GM20000 (cell line): ENCODE measurements at places on chromosomes 13 and 19.

DNA sequence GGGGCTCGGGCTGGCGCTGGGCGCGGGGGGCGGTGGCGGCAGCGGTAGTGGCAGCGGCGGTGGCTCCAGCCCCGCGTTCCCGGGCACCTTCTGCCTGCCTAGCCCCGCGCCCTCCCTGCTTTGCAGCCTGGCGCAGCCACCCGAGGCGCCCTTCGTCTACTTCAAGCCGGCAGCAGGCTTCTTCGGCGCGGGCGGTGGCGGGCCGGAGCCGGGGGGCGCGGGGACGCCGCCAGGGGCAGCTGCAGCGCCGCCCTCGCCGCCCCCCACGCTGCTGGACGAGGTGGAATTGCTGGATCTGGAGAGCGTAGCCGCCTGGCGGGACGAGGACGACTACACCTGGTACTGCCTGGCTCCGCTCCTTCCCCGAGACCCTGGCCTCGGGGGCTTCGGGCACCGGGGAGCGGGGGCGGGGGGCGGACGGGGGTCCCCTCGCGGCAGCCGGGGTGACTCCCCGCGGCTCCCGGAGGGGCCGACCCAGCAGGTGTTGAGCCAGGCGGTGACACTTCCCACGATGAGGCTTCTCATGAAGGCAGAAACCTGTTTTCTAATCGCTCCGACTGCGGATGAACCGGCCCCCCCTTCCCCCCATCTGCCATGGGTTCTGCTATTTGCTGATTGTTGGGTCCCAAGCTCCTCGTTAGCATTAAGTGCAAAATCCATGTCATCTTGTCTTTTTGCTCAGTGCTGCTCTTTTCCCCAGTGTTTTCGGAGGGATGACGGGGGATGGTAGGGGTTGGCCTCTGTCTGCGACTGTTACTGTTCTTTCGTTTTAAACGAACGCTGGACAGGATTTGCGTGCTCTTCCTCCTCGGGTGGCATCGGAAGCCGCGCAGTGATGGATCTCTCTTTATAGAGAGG is 943 bp downstream of the SLAIN1 start:
- DNase-seq, result peak; percentile 71

DNA sequence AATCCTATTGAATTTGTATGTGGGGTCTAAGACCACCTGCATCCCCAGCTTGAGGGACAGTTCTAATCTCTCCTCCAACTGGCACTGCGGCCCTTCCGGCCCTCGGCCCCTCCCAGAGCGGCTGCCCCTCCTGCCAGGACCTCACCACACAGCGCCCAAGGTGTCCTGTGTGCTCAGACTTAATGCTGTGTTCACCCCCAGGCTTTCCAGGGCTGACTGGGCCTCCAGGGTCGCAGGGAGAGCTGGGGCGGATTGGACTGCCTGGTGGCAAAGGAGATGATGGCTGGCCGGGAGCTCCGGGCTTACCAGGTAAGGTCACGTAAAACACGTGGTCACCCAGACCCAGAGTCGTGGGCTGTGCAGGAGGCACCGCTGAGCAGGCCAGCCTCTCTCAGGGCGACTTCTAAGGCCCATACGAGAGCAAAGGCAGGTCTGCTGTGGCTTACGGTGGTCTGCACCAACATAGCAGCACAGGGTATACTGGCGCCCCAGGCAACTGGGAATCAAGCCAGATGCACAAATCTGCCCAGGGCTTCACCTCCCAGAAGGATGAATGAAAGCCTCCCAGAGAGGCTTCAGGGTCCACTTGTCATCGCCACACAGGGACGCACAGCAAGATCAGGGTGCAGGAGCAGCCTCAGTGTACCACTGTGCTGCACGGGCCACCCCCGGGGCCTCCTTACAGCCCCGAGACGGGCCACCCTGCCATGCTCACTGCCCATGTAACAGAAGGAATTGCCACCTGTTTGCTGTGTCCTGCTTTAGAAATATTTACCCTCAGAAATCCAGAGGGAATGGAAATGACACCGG is 69.4 kb downstream of the RAB20 start:
- DNase-seq, result no peak

- no peak for DNase-seq
Observed at GRCh38 chr13:46668302-46668720, 115.3 kb downstream of the LRCH1 start.

DNA sequence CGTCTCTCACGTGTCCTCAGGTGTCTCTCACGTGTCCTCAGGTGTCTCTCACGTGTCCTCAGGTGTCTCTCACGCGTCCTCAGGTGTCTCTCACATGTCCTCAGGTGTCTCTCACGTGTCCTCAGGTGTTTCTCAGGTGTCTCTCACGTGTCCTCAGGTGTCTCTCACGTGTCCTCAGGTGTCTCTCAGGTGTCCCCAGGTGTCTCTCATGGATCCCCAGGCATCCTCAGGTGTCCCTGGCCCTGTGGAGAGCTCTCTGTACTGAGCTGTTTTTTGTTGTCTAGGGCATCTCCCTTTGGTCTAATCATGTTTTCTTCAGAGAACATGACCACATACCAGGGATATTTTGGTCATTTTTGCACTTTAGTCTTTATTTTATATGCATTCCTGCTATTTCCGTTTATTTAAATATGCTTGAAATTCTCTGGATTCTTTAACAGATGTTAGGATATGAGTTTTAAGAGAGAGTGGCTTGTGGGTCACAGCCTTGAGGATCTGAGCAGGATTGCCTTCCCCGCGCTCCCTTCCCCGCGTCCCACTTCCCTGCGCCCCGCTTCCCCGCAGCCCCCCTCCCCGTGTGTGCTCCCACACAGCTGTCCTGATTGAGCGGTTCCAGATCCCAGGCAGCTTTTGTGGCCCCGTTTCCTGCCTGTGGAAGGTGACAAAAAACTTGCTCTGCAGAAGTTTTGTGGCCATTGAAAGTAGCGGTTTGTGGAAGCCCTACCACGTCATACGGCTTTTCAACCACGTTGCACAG is 31.9 kb downstream of the ATP4B start:
- DNase-seq, result no peak

- DNase-seq, result no peak
Observed at GRCh38 chr13:95261956-95262355, 39.3 kb downstream of the ABCC4 start.

DNA sequence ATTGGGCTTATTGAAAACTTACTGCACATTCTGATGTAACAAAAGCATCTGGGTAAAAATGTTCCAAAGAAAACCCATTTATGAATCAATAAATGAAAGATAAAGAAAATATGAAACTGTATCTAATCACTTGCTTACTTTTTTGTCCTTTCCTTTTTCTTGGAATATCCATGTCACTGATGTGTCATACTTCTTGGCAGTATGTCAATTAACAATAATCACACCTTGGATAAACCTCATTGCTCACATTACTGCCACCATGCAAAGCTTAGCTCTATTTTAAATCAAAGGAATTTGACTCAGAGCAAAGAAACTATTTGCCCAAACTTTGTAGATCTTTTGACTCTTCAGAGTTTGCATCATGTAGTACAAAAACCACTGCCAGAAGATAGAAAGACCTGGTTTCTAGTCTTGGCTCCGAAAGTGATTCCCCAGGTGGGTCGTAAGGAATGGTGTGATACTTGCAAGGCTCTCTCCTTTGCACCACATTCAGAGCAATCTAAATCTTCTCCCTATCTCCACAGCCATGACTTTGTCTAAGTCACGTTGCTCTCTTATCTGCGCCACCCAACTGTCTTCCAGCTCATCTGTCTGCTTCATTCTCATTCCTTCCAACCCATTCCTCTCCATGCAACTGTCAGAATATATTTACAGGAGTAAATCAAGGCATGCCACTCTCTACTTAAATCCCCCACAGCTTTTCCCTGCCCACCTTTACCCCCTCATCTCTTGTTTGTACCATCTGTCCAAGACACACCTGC is 311.9 kb downstream of the COG6 start:
- no peak for DNase-seq
